ENCODE measurements at places on chromosomes 5 and 9.

- no peak for DNase-seq
Observed at GRCh38 chr9:70672161-70672649, 257.7 kb upstream of the KLF9 start.

DNA sequence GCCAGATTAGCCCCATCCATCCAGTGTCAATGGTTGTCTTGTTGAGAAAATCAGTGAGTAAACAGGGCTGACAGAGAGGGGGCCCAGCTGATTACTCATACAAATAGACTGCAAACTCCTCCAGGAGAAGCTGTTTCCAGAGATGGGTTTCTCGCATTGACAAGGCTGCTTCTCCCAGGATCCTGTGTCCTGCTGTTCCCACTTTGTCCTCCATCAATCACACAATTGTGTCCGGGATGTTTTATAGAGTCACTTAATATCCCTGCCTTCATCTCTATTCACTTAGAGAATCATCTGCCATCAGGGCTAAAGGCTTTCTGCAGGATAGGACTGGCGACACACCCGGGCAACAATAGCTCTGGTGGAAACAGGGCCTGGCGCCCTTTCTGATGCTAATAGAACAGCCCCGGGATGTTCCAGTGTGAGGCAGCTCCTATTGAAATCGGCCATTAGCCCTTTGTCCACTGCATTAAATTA, 71.7 kb upstream of the TBCA start:
- no peak for DNase-seq

GRCh38 chr5:41695920-41696582, 174.2 kb downstream of the OXCT1 start:
- no peak for DNase-seq

DNA sequence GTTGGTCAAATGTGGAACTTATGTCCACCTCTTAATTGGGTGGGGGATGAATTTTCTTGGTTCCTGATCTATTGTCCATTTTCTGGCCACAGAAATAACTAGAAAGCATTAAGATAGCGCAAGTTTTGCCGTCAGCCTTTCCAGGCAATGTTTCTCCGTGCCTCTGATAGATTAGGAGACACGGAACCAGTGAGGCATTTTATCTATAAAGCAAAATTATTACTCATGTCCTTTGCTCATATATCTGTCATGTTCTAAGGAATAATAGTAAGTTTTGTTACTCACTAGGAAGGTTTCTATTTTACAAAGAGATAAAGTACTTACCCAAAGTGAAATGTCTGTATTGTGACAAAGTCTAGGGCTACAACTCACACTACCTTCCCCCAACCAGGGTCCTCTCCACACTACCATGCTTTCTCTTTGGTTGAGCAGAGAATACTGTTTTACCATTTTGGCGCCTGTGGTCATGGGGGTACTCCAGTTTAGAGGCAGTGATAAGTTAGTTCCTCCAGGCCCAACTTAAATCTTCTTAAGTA, 19.9 kb upstream of the IL9 start:
- DNase-seq, result no peak

- DNase-seq, result no peak
Observed at GRCh38 chr5:17261075-17261474, 43.6 kb downstream of the BASP1 start.

DNA sequence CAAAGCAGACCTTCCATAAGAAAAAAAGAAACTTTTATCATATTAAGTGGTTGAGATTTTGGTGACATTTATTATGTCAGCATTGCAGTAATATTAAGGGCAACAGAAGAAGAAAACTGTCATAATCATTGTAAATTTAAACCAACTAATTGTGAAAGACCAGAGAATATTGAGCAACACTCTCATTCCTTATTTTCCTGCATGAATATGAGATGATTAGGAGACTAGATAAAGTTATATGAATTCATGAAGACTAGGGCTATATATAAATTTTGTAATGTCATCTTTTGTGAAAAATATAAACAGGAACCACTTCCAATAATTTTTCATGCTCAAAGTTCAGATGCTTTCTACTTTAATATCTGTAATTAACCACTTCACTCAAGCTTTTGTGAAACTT, 974.5 kb upstream of the CDH10 start:
- DNase-seq, result no peak

DNA sequence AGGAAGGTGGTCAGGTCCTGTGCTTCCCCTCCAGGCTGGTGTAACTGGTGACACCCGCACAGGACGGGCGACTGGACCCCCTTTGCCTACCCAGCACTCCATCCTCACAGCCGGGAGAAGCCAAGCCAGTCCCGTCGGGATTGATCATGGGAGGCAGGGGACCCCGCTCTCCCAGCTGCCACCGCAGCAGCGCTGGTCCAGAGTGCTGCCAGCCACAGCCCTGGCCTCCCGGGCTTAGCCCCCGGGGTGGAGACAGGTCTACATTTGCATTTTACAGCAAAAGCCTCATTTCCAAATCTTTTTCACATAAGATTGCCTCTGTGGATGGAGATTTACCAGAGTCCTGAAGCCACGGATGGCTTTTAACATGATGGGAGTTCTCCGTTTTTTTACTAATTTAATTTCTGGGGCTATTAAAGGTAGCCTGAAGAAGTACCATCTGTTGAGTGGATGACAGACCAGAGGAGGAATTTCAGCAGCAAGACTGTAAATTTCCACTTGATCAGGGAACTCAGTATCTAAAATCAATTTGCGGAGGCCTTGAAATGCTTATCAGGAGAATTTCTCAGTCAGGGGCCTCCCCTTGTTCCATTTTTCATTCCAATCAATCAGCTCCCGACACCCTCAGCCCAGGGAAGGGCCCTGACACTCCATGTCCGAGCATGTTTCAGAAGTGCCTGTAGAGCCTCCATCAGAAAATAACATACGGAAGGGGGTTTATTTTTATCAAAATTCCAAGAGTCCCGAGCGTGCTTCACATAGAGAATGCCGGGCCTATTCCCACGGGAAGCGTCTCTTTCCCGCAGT, 80.6 kb downstream of the OLFM1 start:
- DNase-seq, result no peak

DNA sequence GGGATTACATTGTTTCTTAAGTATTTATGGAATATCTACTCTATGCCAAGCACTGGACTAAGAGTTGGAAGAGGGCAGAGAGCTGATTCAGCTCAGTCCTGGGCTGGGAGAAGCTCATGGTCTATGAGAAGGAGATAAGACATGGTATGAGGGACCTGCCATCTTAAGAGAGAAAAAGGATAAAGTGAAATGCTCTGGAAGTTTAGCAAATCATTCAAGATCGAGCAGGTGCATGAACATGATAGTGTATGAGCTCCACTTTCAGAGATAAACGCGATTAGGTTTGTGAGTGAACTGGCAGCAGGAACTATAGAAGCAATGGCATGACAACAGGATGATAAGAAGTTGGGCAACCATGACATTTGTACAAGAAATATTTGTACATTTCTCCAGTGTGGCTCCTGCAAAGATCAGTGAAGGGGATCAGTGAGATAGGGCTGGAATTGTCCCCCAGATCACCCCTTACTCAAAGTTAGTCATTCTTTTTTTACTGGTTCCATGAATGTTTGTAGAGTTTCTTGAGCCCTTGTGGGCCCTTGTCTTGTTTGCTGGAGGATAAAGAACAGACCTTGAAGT, 26.6 kb upstream of the CCDC180 start:
- DNase-seq, result no peak

- DNase-seq, result no peak
Observed at GRCh38 chr5:140588311-140589070, 23.9 kb downstream of the SLC35A4 start.

- DNase-seq, result no peak
Observed at GRCh38 chr5:152405145-152405544, at the start of gene NMUR2. Gene NMUR2 (minus strand): TSS chr5:152405279. CDS start chr5:152405113, 166 bp downstream.

DNA sequence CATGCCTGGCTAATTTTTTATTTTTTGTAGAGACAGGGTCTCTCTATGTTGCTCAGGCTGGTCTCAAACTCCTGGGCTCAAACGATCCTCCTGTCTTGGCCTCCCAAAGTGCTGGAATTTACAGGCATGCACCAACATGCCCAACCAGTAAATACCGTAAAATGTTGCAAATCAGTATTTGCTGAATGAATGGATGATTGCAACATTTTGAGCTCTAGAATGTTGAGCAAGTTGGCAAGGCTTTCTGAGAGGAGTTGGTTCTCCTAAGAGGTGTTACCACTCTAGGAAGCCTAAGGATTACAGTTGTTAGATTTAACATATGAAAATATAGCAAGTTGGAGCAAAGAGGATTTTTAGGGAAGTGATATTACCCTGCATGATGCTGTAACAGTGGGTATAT, 15.6 kb upstream of the DMXL1 start:
- DNase-seq, result no peak

DNA sequence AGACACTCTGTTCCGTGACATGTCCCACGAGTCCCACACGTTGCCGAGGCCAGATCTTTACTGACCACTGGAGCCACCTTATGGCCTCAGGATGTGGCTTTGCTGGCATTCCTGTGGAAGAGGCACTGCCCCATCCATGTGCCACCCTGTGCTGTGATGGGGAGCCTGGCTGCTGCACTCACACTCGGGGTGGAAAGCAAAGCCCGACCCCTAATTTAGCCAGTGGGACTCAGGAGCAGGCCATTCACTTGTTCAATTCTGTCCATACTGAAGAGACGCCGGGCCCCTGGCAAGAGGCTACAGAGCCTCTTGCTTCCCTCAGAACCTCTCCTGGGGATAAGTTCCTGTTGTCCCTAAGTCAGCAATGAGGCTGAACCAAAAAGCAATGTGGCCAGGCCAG, 18.6 kb upstream of the CEP72 start:
- no peak for DNase-seq

- no peak for DNase-seq
Observed at GRCh38 chr9:37904445-37905130, 661 bp upstream of the SLC25A51 start.

DNA sequence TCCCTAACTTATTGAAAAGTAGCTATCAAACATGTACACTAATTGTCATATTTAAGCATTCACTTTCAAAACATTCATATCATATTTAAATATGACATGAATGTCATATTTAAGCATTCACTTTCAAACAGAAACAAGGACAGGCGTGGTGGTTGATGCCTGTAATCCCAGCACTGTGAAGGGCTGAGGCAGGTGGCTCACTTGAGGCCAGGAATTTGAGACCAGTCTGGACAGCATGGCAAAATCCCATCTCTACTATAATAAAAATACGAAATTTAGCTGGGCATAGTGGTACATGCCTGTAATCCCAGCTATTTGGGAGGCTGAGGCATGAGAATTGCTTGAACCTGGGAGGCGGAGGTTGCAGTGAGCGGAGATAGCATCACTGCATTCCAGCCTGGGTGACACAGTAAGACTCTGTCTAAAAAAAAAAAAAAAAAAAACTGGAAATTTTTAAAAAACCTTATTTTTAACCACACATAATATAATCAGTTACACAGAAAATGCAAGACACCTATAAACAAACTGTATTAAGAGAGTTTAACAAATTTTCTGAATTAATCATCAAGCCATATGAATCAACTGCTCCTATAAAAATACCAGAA, 88.1 kb downstream of the LPAR1 start:
- DNase-seq, result no peak

GRCh38 chr9:105248691-105249090, 4.2 kb downstream of the SLC44A1 start:
- DNase-seq, result no peak

DNA sequence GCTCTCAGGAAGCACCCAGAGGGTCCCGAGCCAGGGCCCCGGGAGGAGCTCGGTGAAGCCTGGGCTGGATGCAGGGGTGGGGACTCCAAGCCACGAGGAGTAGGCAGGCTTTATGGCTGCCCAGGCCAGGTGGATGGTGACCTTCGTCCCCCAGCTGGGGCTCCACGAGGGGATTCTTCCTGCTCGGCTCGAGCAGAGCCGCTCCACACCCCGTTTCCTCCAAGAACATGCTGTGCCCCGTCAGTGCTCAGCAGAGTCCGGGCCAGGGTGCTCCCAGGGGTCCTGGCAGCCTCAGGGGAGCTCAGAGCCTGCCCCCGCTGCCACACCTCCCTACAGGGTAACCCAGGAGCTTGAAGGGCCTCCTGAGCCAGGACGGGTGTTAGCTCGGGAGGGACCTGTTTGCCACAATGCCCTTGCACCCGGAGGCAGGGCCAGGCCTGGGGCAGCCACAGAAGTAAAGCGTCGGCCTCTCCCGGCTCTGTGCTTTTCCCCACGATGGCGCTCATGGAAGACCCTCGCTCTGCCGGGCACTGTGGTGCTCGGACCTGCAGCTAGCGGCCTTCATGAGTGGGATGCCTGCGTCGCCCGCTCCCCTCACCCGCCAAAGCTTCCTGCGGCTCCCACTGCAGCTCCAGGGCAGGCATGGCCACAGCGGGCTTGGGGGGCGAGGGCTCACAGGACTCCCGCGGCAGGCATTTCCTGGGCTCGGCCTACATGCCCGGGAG, 86.8 kb downstream of the KCNT1 start:
- no peak for DNase-seq

DNA sequence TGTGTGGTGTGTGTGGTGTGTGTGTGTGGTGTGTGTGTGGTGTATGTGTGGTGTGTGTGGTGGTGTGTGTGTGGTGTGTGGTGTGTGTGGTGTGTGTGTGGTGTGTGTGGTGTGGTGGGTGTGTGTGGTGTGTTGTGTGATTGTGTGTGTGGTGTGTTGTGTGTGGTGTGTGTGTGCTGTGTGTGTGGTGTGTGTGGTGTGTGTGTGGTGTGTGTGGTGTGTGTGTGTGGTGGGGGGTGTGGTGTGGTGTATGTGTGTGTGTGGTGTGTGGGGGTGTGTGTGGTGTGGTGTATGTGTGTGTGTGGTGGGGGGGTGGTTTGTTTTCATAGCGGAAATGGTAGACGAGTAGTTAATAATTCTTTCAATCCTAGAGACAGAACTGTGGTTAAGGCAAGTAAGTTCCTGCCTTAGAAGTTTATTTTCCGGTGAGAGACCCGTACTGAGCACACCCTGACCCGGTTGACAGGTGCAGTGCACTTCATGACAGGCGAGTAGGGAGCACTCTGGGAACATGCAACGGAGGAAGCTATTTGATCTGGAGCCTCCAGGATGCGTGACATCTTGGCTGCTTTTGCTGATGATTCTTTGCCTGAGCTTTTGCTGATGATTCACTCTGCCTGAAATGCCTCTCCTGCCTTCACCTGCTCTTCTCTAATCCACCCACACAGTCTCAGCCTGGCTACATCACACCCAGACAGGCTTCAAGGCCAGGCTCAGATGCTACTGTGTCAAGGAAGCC, 21.7 kb upstream of the FAT2 start:
- DNase-seq, result no peak

DNA sequence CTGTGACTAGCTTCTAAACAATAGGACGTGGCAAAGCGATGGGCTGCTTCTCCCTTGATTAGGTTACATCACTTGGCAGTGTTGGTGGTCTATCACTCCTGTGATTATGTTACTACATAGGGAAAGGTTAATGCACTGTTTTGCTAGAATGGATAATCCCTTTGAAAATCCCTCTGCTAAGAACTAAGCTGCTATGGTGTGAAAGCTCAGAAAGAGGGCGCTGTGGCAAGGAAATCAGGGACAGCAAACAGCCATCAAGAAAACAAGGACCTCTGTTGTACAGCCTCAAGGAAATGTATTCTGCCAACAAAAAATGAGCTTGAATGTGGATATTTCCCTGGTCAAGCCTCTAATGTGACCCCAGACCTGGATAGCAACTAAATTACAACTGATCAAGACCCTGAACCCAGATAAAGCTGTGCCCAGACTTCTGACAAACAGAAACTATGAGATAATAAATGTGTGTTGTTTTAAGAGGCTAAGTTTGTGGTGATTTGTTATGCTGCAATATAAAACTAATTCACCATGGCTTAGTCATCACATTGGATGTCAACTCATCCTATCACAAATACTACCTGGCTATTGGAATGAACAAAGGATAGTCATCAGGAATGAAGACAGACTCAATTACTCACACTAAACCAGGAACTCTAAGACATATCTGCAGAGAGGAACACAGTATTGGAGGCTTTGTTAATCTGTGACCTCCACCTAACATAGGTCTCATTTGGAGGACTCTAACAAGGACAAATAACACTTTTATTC, 1215.9 kb downstream of the EFNA5 start:
- DNase-seq, result no peak

All from lower lobe of right lung (tissue), 2 donors.